ENCODE measurements at places on chromosomes 13 and 19.

- DNase-seq, result no peak
Observed at GRCh38 chr19:49355909-49356353, 6.3 kb downstream of the TEAD2 start.

- peak; percentile 90 for DNase-seq
Observed at GRCh38 chr19:55599842-55600661, at the start of gene ZNF524. ZNF524 (plus strand) TSS chr19:55600288; CDS start chr19:55602113, 1,825 bp downstream.

- no peak for DNase-seq
Observed at GRCh38 chr13:111886217-111886945, 180.6 kb upstream of the SOX1 start.

DNA sequence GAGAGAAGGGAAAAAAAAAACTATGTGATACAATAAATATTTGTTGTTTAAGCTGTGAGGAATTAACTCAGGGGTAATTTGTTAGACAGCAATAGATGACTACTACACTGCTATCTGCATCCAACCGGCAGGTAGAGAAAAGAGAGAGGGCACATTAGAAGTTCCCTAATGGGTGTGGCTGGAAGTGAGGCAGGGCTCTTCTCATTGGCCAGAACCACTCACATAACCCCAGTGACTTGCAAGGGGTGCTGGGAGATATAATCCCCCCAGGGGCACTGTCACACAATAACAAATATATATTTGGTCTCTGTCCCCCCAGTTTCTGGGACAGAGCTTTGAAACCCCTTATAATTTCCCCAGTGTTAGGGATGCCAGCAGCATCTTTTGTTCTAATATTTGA is 24.3 kb downstream of the FGF21 start:
- DNase-seq, result no peak

DNA sequence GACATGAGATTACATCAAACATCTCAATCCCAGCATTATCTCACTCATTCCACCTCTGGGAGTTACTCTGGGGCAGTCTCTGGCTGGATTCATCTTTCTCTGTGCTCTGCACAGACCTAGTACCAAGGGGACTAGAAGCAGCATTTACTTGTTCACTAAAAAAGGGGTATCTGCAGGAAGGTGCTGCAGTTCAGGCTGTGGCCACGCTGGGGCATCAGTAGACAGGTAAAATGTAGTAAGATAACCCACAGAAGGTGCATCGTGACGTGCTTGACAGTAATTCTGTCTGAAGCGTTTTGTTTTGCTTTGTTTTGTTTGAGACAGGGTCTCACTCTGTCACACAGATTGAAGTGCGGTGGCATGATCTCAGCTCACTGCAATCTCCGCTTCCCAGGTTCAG is 29.3 kb downstream of the ZNF564 start:
- no peak for DNase-seq

DNA sequence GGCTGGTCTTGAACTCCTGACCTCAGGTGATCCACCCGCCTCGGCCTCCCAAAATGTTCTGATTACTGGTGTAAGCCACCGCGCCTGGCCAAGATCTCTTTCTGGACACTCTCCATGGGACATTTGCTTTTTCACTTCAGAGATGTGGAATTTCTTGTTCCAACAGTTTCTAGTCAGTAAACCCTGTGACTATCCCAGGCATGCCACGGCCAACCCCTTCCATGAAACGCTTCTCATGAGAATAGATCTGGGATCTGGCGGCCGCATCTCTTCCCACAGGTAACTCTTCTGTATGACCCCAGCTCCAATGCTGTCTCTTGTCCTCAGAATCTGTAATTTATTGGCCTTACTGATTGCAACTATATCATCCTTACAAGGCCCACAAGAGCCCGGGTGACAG is 16.2 kb downstream of the PLPP2 start:
- DNase-seq, result no peak

- no peak for DNase-seq
Observed at GRCh38 chr13:48568370-48569103, 35.7 kb upstream of the RCBTB2 start.
